ENCODE measurements at places on chromosomes 13 and 19.

- no peak for DNase-seq
Observed at GRCh38 chr13:20337884-20338551, 105.9 kb upstream of the GJB6 start.

DNA sequence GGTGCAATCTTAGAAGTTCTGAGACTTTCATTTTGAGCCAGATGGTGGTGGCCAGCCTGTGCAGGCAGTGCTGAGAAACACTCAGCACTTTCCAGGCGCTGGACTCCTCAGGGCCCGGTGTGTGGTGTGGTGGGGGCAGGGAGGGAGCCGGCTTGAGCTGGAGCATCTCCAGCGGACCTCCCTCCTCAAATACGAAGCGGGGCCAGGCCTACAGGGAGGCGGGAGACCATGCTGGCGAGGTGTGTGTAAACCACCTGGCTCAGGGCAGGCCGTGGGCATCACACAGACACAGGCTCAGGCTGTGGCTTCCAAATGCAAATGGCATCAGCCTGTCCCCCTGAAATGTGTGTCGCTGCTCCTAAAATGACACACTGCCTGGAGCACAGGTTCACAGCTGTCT, 33.3 kb upstream of the RANBP3 start:
- no peak for DNase-seq

- DNase-seq, result no peak
Observed at GRCh38 chr19:31314849-31315629, 34.2 kb downstream of the TSHZ3 start.

DNA sequence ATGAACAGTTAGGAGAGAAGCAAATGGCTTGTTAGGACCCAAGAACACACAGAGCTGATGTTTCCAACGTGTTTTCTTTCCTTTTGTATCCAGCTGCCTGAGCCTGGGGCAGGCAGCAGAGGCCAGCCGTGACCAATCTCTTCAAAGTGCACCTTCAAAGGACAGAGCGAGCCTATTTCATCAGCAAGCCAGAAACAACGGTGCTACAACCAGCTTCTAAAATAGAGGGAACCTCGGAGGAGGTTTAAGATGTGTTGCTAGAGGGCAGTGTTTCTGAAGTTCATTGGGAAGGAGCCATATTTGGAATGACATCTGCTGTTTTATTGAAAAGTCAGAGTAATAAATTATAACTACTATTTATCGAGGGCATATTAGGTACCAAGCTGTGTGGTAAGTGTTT, 56.2 kb upstream of the RFC3 start:
- DNase-seq, result peak; percentile 8

DNA sequence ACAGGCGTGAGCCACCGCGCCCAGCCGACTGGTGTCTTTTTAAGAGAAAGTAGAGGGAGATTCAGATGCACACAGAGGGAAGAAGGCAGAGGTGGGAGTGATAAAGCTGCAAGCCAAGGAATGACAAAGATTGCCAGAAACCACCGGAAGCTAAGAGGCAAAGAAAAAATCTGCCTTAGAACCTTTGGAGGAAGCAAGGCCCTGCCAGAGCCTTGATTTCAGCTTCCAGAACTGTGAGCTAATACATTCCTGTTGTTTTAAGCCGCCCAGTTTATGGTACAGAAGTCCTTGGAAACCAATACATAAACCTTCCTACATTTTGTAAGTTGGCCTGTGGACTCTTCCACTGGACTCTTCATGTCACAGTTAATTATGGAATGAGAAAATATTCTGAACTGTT, 71.7 kb upstream of the SOX21 start:
- no peak for DNase-seq

DNA sequence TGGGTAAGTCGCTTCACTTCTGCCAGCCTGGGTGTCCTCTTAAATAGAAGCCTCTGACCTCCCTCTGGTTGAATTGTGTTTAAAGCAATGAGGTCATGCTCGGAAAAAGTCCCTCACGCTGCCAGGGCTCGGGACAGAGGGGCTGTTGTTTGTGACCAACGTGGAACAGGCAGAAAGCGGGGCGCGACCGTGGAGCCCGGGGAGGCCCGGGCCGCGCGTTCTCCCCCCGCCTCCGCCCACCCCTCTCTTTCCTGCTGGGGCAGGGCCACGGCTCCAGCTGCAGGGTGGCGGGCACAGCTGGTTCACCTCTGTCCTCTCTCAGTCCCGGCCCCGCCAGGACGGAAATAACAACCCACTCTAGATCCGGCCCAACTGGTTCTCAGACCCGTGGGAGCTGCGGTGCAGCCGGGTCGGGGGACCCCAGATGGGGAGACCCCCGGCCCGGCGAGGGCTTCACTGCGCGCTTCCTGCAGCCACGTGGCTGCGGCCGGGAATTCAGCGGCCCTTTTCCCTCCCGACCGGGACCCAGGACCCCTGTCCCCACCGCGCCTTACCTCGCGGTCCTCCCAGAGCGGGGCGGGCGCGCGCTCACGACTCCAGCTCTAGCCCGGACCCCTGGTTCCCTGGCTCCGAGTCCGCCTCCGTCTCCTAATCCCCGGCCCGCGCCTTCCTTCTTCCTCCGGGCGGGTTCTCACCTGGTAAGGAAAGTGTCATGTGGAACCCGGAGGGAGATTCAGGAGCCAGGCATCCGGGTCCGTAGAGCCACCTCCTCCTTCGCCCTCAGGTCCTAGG, 1.9 kb downstream of the CDC42EP5 start:
- DNase-seq, result no peak

DNA sequence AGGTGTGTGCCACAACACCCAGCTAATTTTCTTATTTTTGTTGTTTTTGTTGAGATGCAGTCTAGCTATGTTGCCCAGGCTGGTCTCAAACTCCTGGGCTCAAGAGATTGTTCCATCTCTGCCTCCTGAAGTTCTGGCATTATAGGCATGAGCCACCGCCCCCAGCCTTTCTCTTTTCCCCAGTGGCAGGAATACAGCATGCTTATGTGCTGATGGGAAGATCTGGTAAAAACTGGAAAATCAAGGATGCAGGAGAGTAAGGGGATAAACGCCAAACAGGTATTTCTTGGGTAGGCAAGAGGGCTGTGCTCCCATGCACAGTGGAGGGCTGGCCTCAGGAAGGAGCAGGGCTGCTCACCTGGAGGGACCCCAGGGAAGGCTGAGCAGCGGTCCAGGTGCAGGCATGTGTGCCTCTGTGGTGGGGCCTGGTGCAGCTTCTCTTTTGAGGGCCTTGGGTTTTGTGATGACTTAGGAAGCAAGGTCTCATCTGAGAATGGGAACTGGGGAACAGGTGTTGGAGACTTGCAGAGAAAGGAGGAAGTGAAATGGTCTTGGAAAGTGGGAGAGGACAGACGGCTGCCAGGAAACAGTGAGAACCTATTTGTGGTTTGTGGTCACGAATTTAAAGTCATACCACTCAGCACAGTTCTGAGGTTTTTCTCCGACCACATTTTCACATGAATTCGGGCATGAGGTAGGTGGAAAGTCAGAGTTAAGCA, 106.5 kb downstream of the TEX26 start:
- no peak for DNase-seq

- DNase-seq, result no peak
Observed at GRCh38 chr13:63120883-63121282, 1705.2 kb upstream of the PCDH20 start.

- no peak for DNase-seq
Observed at GRCh38 chr19:411723-412355, 2.9 kb upstream of the C2CD4C start.

GRCh38 chr13:80224468-80224867, 116.5 kb downstream of the SPRY2 start:
- no peak for DNase-seq

DNA sequence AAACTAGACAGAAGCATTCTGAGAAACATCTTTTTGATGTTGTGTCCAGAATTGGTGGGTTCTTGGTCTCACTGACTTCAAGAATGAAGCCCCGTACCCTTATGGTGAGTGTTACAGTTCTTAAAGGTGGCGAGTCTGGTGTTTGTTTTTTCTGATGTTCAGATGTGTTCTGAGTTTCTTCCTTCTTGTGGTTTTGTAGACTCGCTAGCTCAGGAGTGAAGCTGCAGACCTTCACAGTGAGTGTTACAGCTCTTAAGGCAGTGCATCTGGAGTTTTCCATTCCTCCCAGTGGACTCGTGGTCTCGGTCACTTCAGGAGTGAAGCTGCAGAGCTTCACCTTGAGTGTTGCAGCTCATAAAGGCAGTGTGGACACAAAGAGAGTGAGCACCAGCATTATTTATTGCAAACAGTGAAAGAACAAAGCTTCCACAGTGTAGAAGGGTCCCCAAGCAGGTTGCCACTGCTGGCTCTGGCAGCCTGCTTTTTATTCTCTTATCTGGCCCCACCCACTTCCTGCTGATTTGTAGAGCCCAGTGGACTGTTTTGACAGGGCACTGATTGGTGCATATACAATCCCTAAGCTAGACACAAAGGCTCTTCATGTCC, 1820.8 kb downstream of the UQCRFS1 start:
- DNase-seq, result no peak

DNA sequence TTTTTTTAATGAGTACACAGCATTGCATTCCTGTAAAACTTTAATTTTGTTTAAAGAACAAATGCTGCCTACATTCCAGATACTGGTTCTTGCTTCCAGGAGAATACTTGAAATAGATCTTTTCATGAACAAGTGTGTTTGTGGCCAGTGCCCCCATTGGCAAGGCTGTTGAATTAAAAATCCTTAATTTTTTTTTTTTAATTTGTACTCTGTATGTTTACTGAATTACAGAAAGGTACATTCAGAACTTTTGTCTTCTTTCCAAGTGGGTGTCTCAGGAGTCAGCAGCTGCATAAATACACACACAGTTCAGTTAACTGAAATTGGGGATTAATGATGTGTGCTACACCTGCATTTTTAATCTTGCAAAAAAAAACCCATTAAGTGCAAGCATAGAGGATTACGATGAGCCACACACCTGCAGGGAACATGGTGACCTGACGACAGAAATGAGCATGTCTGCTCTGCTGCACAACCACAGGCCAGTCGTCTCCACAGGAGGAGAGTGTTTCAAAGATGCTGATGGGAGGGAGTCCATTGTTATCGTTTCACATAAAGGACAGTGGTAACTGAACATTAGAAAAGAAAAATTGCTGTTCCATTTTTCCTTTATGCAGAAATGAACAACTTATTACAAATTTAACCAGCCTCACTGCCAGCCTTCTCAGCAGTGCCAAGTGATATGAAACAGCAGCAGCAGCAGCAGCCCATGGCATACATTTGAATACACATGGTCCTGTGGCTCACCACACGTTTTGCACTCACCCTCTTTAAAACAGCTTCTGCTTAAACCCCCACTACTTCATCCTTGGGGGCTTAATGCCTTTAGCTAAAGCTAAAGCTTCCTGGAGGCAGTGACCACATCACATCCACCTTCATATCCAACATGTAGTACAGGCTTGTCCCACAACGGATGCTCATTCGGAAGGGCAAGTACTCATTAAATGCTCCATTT, 72.3 kb upstream of the RFC3 start:
- DNase-seq, result no peak

- no peak for DNase-seq
Observed at GRCh38 chr19:13979244-13979615, 26.9 kb downstream of the RFX1 start.

DNA sequence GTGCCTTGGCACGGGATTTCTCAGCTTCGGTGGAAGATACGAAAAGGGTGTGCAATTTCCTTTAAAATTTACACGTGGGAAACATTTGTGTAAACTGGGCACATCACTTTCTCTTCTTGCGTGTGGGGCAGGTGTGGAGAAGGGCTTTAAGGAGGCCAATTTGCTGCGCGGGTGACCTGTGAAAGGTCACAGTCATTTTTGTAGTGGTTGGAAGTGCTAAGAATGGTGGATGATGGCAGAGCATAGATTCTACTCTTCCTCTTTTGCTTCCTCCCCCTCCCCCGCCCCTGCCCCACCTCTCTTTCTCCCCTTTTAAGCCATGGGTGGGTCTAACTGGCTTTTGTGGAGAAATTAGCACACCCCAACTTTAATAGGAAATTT, 7.2 kb downstream of the SLITRK5 start:
- no peak for DNase-seq

DNA sequence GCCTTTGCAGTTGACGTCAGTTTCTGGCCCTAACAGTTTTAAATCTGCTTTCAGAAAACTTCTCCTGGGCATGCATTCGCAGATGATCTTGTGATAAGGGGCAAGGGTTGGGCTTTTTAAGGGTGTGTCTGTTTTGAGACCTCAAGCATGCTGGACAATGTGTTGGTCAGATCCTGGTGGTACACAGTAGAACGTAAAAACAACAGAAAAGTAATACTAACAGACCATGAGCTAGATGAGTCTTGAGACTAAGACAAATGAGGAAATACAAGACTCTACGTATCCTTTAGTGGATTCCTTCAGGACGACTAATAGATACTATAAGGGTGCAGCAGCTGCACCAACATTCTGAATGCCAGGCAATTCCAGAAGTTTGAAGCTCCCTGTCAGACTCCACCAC, 237.6 kb downstream of the DNAJC15 start:
- no peak for DNase-seq

GRCh38 chr19:48991873-48992580, 1.1 kb downstream of the GYS1 start:
- peak; percentile 69 for DNase-seq

DNA sequence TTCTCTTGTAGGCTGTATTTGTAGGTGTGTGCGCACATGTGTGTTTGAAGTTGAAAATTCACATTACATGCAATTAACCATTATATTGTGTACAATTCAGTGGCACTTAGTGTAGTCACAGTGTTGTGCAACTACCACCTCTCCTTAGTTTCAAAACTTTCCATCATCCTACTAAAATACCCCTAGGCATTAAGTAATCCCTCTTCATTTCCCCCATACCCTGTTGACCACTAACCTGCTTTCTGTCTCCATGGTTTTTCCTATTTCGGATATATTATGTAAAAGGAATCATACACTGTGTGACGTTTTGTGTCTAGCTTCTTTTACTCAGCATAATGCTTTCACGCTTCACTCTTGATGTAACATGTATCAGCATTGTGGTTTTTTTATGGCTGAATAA, 16.1 kb downstream of the LSM14A start:
- no peak for DNase-seq

GRCh38 chr13:27450921-27451471, 632 bp upstream of the MTIF3 start:
- peak; percentile 65 for DNase-seq

DNA sequence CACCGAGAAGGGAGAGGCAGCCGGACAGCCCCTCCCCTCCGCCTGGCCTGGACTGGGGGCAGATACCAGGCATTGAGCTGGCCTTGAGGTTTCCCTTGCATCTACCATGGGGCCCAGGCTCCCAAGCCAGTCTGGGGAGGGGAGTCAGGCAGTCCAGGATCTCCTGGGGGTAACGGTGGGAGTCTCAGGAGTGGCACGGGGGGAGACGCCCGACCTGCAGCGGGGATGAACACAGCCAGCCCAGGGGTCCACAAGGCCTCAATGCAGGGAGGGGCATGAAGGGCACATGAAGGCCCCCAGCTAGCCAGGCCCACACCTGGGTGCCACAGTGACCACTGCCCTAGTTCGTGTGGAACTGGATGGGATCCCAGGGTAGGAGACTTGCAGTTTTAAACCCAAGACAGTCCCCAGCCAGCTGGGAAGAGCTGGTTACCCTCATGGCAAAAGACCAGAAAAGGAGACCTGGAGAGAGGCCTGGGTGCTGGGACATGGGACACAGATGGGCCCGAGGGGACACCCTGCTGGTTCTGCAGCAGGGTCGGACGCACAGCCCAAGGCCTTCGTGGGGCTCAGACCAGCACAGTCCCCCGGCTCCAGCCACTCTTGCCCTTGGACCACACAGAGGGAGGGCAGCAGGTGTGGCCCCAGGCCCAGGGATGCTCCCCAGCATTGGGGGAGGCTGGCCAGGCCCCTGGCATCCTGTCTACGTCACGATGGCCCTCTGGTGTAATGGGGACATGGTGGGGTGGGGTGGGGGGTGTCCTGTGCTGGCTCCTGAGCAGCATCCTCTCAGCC, 4.6 kb upstream of the UQCR11 start:
- no peak for DNase-seq

GRCh38 chr19:49217382-49217781, 59.8 kb downstream of the TRPM4 start:
- DNase-seq, result peak; percentile 16

- no peak for DNase-seq
Observed at GRCh38 chr13:79778741-79779460, 297.9 kb downstream of the NDFIP2 start.
